ENCODE measurements at places on chromosomes 6 and 20.
A peak's percentile ranks its signal among the peaks of the same experiment; 100 is the strongest.

DNA sequence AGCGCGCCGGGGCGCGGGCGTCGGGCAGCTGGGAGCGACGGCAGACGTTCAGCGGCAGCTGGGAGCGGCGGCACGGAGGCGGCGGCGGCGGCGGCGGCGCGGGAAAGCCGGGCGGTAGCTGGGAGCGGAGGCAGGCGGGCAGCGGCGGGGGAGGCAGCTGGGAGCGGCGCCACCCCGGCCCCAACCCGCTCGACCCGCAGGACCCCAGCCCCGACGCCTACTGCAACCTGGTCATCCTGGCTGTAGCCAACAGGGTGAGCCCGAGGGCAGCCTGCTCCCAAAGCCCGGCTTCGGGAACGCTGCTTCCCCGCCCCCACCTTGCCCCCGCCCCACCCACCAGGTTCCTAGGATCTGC, 8.9 kb downstream of the CCM2L start:
- peak; percentile 41 for DNase-seq

DNA sequence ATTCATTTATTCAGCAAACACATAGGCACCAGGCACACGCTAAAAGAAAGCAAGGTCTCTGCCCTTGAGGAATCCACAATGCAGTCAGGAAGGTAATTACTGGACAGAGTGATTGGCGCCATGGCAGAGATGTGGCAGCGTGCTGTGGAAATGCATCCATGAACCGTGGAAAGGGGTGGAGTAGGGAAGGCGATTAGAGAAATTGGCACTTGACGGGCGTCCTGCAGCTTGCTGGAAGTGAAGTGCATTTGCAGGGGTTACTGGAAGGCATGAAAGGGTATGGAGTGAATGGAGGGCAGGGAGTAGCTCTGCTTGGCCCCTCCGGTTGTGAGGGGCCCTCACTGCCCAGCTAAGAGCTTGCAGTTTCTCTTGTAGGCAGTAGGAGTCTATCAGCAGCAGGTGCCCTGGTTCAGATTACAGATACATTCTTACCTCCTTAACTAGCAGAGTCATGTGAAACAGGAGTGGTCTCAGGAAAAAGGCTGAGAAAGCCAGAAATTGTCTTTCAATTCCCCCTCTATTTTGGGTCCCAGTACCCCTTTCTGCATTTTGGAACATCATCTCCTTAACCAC, 122.5 kb upstream of the TIAM2 start:
- DNase-seq, result no peak

DNA sequence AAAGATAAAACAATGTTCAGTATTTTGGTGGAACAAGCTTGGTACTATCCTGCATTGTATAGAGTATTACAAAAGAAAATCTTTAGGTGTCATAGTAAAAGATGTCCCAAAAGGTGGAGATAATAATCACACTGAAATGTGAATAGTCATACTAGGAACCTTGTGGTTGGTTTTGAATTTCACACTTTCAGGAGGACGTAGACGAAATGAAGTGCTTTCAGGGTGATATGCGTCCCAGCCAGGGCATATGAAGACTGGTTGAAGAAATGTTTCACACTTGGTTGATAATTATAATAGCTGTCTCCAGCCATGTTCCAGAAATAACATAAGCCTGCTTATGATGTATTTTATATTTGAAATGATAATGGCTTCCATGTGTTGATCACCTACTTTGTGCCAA, 60.4 kb downstream of the SCAND1 start:
- DNase-seq, result no peak

DNA sequence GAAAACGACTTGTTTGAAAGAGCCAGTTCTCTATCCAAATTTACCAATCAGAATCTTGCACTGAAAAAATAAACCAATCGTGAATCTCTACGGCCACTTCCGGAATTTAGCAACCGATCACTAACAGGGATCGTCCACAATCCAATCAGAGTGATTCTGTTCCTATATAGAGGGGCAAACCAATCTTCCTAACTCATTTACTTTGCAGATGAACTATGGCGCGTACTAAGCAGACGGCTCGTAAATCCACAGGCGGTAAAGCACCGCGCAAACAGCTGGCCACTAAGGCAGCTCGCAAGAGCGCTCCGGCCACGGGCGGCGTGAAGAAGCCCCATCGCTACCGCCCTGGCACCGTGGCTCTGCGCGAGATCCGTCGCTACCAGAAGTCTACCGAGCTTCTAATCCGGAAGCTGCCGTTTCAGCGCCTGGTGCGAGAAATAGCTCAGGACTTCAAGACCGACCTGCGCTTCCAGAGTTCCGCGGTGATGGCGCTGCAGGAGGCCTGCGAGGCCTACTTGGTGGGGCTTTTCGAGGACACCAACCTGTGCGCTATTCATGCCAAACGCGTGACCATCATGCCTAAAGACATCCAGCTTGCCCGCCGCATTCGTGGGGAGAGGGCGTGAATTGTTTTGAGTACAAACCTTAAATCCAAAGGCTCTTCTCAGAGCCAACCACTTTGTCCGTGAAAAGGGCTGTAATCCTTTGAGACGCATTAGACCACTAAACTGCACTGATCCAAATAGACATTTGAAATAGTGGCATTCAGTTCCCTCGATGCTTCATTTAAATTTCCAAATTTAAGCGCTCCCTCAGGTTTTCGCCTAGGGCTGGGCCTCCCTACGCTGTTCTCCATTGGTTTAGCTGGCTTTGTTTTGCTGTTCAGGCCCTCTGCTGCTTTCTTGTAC, 138.0 kb downstream of the HFE start:
- peak; percentile 31 for DNase-seq

DNA sequence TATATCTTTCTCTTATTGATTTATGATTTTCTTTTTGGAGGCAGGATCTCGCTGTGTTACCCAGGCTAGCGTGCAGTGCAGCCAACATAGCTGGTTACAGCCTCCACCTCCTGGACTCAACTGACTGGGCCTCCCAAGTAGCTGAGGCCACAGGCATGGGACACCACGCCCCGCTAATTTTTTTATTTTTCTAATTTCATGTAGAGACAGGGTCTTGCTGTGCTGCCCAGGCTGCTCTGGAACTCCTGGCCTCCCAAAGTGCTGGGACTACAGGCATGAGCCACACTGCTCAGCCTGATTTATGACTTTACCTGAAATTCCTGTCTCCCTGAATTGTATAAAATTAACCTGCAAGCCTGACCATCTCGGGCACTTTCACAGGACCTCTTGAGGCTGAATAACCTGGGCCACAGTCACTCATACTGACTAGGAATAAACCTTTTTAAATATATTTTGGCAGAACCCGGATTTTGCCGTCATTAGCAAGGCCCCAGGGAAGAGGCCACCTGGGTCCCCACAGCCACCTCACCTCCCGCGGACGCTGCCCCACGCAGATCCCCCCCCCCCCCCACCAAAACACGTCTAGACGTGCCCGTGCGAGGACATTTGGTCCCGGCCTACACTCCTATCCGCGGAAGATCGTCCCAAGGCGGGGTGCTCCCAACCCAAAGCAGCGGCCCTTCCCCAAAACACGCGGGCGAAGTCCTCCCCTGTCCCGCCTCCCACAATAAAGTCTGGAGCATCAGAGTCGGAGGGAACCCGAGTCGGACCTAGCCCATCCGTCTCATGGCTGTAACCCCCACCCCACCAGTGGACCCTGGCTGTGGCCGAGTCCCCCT, 902 bp downstream of the ZNF337 start:
- DNase-seq, result peak; percentile 39

DNA sequence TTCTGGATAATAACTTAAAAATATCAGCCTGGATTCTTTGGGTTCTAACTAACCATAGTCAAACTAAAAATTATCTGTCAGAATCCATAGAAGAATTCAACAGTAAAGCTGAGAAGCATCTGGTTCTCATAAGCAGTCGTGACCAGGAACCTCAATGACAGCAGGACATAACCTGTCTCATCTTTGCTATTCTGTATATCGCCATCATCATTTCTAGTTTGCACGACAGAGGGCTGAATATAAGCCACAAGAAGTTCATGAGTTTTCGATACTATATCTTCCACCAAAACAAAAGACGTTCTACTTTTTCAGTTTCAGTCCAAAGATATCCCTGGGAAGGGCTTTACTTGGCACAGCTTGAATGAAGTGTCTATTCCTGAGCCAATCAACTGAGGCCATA, 42.7 kb downstream of the RFPL4B start:
- DNase-seq, result no peak

GRCh38 chr6:128519132-128519930, 1.1 kb downstream of the PTPRK start:
- peak; percentile 45 for DNase-seq

DNA sequence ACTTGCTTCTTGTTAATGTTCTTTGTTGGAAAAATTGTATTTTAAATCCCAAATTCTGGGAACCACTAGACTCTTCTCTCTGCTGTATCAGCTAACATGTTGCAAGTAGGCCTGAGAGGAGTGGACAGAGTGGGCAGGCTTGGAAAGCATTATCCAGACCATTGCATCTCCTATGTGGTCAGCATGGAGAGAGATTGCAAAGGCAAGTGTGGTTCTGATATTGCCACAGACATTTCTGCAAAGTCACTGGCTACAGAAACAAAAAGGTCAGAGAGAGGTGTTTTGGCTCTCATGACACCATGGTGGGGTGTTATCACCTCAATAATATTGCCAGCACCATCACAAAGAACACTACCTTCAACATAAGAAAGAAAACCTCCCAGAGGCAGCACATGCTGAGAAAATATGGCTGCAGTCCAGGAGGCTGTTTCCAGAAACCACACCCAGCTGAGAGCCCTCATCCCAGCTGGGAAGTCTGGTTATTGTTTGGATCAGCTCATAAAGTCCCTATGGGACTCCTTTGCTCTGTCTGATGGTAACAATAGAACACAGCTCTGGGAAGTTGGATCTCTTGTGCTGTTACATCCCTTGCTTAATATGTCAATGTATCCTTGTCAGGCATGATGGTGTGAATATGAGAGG, 78.2 kb upstream of the TBX18 start:
- DNase-seq, result peak; percentile 51

DNA sequence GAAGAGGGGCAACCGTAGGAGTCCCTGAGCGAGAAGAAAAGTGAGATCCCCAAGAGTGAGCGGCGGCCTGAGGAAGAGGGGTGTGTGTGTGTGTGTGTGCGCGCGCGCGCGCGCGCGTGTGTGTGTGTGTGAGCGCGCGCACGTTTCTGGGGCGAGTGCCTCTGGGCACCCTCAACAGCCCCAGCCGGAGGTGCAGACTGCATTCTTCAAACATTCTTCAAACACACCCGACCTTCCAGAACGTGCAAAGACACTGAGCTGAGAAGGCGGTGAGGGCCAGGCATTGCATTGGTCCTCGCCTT, 76.2 kb upstream of the FOXP4 start:
- DNase-seq, result no peak

GRCh38 chr6:66930559-66931290, 1223.7 kb upstream of the EYS start:
- no peak for DNase-seq

DNA sequence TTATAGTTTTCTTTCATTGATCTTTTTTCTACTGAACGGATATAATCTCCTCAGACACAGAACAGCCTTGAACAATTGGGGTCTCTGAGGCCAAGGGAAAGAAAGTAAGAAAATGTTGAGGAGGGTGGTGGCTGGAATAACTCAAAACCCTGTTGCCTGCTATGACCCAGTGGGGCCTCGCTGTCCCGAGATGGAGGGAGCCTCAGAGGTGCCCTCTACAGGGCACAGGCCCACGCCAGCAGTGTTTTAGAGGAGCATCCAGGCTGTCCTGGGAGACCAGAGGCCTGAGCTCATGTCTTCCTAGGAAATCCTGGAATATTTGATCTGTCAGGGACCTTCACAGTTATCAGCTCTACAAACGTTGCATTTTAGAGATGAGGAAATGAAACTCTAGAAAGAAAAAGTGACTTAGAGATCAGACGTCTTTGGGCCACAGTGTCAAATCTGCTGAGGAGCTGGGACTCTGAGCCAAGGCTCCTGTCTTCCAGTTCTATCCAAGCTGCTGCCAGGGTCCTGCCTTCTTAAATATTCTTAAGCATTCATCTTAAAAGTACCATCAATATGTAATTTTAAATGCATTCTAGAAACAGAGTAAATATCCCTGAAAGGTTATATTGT, 26.3 kb downstream of the ALDH5A1 start:
- peak; percentile 83 for DNase-seq

DNA sequence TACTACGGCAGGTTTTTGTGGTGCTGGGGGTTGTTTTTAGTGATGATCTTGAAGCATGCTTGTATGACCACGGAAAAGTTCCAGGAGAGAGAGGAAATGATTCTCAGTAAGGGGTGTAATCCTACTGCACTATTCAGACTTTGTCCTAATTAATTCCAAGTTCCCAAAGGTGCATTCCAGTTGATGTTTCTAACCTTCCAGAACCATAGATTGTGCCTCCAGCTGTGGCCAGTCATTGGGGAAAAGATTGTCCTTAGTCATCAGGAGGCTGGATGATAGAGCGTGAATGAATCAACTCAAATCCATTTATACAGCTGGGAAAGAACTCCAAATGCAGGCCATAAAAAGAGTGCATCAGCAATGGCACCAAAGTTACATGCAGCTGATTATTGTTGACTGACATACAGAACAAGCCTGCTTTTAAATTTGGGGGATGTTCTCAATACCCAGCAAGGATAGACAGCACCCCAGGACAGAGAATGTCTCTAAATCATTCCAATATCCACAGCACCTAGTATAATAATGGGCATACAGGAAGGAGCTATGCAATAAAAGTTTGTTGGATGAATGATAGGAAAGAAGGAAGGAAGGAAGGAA, 27.8 kb upstream of the PKHD1 start:
- no peak for DNase-seq
